IgD-negative memory B cell (primary cell): ENCODE measurements at places on chromosomes 2 and 18. TPM values are rescaled to one million over a fixed set of nuclear protein-coding genes. Genes with fewer than 3 reads are reported as not detected.

ZSWIM2 gene
- not detected for polyA plus RNA-seq

GALNT3 gene
- polyA plus RNA-seq: 4.1 TPM

FRZB gene
- polyA plus RNA-seq: 0.90 TPM

BABAM2 gene
- 57.9 TPM for polyA plus RNA-seq

SERPINB12 gene
- not detected for polyA plus RNA-seq

MC4R gene
- polyA plus RNA-seq: not detected

GPBAR1 gene
- 0.64 TPM for polyA plus RNA-seq

TEX44 gene
- not detected for polyA plus RNA-seq

TMEM198 gene
- polyA plus RNA-seq: 0.28 TPM

STARD6 gene
- not detected for polyA plus RNA-seq

TMEM37 gene
- polyA plus RNA-seq: not detected

ZAP70 gene
- 4.6 TPM for polyA plus RNA-seq

GAL3ST2 gene
- not detected for polyA plus RNA-seq

REG3A gene
- polyA plus RNA-seq: not detected

RRM2 gene
- polyA plus RNA-seq: 1.0 TPM

CGREF1 gene
- polyA plus RNA-seq: not detected

CDH20 gene
- polyA plus RNA-seq: not detected

PLGLB1 gene
- 1.5 TPM for polyA plus RNA-seq

CYRIA gene
- 31.0 TPM for polyA plus RNA-seq

ACADL gene
- not detected for polyA plus RNA-seq

CFC1 gene
- polyA plus RNA-seq: not detected

NRP2 gene
- polyA plus RNA-seq: 0.55 TPM

CAPN13 gene
- polyA plus RNA-seq: not detected

DCC gene
- not detected for polyA plus RNA-seq

HRH4 gene
- not detected for polyA plus RNA-seq

ME2 gene
- 44.9 TPM for polyA plus RNA-seq

NOL4 gene
- polyA plus RNA-seq: not detected

ERFE gene
- not detected for polyA plus RNA-seq

TUBB8B gene
- polyA plus RNA-seq: 0.38 TPM

SLC8A1 gene
- not detected for polyA plus RNA-seq

B3GNT7 gene
- polyA plus RNA-seq: 3.3 TPM

UNC80 gene
- not detected for polyA plus RNA-seq

ADCYAP1 gene
- polyA plus RNA-seq: not detected
